Femur (tissue), 1 donor: ENCODE measurements at places on chromosomes 2 and 18.
A peak's percentile ranks its signal among the peaks of the same experiment; 100 is the strongest.

- DNase-seq = peak; percentile 34
Observed at GRCh38 chr2:86368161-86368824, 30.9 kb upstream of the REEP1 start.

DNA sequence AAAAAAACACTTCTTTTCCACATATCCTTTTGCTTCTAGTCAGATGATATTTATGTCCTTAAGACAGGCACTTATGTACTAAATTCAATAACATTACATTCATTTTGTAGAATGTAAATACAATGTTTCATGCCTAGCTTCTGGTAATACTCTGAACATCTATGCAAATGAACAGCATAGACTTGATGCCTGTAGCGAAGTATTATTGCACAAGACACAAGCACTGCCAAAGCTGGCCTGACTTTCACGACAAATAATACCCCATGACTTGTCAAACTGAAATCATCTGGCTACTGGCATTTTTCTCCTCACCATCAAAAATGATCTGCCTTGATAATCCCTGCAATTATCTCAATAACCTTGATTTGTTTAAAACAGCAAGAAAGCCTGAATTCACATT is 101.3 kb downstream of the L3MBTL4 start:
- DNase-seq = no peak

GRCh38 chr18:3110034-3110752 is 97.2 kb upstream of the LPIN2 start:
- no peak for DNase-seq

DNA sequence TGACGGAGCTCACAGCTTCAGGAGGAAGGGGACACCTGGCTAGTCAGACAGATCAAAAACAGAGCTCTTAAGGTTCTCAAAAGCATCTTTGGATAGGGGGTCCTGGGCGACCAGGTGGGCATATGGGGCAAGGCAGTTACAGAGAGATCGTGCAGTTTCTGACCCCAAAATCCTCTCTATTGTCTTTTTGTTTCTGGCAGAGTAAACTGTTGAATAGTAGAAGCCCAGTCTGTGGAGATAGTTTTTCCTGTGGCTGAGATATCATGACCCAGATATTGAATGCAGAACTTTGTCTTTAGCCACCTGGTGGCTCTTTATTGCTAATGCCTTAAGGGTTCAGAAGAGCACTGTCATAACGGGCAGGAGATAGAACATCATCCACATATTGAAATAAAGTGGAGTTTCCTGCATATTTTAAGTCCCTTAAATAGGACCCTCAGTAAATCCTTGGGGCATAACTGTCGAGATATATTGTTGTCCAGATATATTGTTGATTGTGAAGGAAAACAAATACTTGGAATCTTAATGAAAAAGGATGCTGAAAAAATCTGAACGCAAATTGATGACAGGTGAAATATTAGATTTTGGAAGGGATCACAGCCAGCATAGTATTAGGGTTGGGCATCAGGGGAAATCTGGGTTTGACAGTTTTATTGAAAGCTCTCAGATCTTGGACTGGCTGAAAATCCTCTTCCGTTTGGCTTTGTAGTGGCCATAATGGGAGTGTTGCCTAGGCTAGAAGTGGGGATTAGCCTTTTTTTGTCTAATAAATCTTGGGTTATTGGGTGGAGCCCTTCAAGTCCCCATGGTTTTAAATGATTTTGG is 14.1 kb upstream of the ZDBF2 start:
- DNase-seq = no peak

- no peak for DNase-seq
Observed at GRCh38 chr2:80515964-80516363, 211.4 kb upstream of the LRRTM1 start.

- DNase-seq = no peak
Observed at GRCh38 chr2:21443494-21444105, 319.8 kb downstream of the TDRD15 start.

GRCh38 chr2:216545359-216545758 is 46.7 kb downstream of the RPL37A start:
- no peak for DNase-seq

DNA sequence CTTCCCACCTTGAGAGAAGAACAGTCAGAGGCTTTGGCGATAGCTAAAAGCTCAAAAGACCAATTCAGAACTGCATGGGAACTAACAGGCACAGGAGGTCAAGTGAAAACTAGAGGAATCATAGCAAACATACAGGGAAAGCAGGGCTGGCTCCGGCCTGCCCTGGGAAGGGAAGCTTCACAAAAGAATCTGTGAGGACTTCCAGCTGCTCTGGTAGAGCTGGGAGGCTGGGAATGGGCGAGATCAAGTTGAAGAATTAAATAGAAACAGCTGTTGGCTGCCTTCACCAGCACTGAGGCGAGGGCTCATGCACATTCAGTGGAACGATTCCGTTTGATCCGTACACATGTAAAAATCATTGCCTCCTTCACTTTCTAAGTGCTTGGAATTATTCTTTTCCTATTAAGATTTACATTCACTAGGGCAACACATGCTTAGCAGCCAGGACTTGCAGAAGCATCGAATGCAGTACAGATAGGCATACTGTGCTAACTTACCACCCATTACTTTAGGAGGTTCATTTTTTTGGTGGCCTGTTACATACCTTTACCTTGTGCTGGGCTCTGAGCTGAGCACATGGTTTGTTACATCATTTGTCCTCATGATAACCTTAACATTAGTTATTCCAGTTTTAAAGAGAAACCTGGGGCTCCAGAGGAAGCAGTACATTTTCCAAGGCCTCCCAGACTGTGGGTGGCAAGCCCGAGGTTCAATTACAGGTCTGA is 125.4 kb upstream of the RNF152 start:
- DNase-seq = peak; percentile 92

GRCh38 chr18:61892683-61893308 is at the start of gene RNF152:
RNF152 (minus strand) TSS chr18:61893007; CDS start chr18:61816463, 76,544 bp downstream.
- peak; percentile 48 for DNase-seq

DNA sequence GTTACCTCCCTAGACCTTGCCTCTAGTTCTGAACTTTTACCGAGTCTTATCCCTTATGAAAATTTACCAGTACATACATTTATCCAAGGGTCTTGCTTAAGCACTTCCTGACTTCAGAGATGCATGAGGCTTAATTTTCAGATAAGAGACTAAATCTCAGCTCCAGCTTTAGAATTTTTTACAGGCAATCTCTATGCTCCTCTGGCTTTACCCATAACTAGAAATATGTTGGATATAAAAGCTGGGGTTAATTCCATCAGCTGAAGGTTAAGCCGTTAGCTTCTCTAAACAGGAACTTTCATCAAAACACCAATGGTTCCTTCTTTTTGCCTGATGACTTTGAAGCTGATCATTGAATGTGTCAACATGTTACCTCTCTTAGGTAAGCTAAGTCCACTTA is 205.1 kb downstream of the GCA start:
- no peak for DNase-seq

DNA sequence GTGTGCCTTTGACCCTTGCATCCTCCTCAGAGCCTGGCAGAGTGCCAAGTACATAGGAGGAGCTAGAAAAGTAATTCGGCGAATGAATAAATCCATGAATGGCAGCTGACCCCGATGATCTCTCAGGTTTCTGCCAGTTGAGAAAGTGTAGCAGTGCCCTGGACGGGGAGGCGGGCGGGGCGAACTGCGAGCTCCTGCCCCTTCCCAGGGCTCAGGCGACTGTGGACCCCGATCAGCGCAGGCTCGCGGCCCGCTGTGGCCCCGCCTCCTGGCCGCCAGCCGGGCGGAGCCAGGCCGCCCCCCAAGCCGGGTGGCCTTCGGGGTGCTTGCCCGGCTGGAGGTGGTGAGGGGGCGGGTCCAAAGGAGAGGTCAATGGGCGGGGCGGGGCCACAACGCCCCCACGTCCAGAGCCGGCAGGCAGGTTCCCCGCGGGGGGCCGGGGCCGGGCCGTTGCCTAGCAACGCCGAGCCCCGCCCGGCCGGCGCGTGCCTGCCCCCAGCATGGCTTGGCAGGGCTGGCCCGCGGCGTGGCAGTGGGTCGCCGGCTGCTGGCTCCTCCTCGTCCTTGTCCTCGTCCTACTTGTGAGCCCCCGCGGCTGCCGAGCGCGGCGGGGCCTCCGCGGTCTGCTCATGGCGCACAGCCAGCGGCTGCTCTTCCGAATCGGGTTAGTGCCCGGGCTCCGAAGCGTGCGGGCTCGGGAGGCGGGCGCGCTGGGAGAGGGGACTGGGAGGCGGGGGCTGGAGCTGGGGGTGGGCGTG is 30.6 kb upstream of the TMBIM1 start:
- peak; percentile 87 for DNase-seq

- DNase-seq = no peak
Observed at GRCh38 chr18:3037423-3037915, 24.5 kb upstream of the LPIN2 start.

- no peak for DNase-seq
Observed at GRCh38 chr2:7121851-7122250, 204.6 kb downstream of the RNF144A start.

- DNase-seq = no peak
Observed at GRCh38 chr18:21359746-21360145, 117.7 kb downstream of the GREB1L start.

GRCh38 chr18:47915930-47916329 is 14.5 kb downstream of the SMAD2 start:
- DNase-seq = no peak

DNA sequence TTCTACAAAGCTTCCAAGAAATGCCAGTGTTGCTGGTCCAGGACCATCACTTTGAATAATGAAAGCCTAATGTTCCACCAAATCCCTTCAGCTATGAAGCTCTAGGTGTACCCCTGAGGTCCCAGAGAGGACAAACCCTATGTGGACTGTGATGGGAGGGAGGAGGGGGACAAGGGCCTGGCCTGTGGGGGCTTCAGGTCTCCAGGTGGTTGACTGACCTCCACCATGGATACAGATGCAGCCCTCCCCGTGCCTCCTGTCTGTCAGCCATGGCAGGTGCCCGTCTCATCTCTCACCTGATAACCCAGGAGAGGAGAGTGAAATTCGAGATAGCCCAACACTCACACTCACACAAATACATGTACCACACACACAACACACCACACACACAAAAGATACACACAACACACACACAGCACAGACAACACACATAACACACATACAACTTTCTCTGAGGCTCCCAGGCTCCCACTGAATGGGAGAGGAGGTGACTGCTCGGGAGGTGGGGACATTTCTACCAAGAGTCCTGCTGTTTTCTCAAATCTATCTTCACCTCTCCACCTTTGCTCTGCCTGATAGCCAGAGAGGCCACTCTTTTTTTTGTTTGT is 12.8 kb upstream of the RHOB start:
- no peak for DNase-seq

GRCh38 chr18:3313685-3314084 is 51.8 kb downstream of the MYL12B start:
- DNase-seq = no peak

- DNase-seq = no peak
Observed at GRCh38 chr18:39299152-39299551, 1733.6 kb upstream of the CELF4 start.

DNA sequence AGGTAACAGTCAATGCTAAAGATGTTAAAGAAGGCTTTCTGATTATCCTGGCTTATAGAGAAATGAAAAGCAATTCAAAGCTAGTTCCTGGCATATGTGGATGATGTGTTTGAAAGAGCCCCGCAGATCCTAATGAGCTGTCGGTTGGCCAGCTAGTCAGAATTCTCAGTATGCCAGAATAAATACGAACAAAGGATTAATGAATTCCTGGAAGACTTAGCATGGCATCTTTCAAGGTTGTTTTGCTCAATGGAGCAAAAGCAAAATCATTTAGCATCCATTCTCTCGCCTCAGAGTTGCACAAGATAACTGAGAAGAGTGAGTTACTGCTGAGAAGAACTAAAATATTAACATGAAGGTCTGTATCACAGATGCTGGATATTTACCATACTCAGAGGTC is 307.6 kb downstream of the RIT2 start:
- DNase-seq = no peak

DNA sequence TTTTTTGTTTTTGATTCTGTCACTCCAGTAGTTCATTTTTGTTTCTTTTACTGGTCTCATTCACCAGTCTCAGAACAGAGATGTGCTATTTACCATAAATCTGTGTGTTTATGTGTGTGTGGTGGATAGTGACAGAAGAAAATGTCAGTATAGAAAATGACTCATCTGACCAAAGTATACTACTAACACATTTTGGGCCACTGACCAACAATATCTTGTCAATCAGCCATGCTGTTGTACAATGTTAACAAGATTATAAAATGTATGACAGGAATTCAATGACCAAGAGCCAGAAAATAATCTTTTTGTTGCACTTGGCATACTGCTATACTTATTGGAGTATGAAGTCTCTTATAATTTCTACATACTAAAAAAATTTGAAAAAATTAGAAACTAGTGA is 1081.4 kb upstream of the NRXN1 start:
- DNase-seq = no peak

GRCh38 chr2:82837588-82838304 is 1621.3 kb downstream of the SUCLG1 start:
- no peak for DNase-seq

DNA sequence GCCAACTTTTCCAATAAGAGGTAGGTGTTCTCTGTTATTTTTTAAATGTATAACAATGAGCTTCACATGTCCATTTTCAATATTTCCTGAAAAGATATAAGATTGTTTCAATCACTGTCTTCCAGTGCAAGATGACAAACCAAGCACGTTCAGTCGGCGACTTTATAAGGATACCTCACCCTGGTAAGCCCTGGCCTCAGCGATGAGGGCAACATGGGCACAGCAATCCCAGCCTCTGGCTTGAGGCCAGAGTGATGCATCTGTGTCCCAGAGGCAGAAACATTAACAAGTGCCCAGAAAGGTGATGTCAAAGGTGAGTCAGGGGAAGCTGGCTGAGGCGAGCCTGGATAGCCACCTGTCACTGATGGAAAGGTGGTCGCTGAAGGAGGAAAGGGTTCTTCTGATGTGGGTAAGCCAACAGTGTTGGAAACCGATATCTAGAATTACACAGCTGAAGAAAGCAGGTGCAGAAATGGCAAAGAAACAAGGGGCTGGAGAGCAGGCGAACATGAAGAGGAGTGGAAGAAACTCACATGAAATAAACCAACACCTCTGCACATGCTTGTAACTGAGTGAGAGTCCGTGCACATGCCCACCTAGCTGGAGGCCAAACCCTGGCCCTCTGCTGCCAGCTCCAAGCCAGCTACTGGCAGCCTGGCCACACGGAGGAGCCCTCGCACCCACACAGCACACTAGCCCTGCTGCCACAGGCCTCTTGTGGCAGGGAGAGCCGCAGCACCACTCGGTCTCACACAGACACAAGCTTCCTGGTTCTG is 65.5 kb downstream of the FBXO15 start:
- peak; percentile 40 for DNase-seq

GRCh38 chr18:9958861-9959399 is 45.1 kb downstream of the VAPA start:
- DNase-seq = no peak

DNA sequence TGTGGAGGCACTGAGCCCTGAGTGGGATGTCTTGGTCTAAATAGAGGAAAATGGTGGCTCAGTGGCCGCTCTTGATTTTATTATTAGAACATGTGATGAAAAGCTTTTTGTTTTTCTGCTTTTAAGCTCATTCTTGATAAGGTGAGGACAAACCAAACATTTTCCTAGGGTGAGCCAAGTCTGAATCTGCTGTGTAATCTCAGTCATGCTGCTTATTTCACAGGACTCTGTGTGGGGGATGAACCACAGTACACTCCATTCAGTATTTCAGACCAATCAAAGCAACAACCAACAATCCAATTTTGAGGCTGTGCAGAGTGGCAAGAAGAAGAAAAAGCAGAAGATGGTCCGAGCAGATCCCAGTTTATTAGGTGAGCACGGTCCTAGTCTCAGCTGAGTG is 20.0 kb upstream of the SNORC start:
- DNase-seq = no peak
